Naive thymus-derived CD8-positive, alpha-beta T cell (primary cell): ENCODE measurements at places on chromosomes 7 and 10.

GRCh38 chr10:7193369-7193768 lies 217.5 kb downstream of the SFMBT2 start:
- H3K27me3 ChIP-seq, result no peaks in the 10 kb centered on the region
- H3K27ac ChIP-seq, result peak overlapping the region; percentile 99
- H3K36me3 ChIP-seq, result peaks cover 33% of the 10 kb centered on the region
- DNase-seq, result no peak
- peak overlapping the region; percentile 78 for H3K4me3 ChIP-seq

DNA sequence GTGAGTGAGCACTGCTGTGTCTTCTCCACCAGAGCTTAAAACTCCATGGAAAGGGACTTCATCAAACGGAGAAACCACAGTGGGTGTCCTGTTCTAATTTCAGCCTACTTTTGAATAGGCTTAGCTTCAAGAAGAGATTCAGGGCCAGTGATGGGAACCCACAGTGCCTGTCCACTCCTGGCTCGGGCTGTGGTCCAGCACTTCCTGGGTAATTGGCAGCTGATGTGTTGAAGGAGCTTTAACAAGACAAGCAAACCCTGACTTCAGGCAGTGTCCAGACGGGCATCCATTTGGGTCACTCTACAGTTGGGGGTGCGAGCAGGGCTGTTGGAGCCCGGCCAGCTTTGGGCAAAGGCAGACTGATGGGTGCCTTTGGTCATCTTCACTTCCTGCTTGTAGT lies 14.5 kb downstream of the VWC2 start:
- no peaks in the 10 kb centered on the region for H3K4me1 ChIP-seq
- H3K27ac ChIP-seq, result no peak overlapping the region
- H3K36me3 ChIP-seq, result no peaks in the 10 kb centered on the region
- H3K4me3 ChIP-seq, result no peak overlapping the region

GRCh38 chr10:93390306-93391090 lies 91.6 kb downstream of the MYOF start:
- H3K36me3 ChIP-seq, result no peaks in the 10 kb centered on the region
- no peaks in the 10 kb centered on the region for H3K27me3 ChIP-seq
- H3K4me1 ChIP-seq, result peaks cover 37% of the 10 kb centered on the region

DNA sequence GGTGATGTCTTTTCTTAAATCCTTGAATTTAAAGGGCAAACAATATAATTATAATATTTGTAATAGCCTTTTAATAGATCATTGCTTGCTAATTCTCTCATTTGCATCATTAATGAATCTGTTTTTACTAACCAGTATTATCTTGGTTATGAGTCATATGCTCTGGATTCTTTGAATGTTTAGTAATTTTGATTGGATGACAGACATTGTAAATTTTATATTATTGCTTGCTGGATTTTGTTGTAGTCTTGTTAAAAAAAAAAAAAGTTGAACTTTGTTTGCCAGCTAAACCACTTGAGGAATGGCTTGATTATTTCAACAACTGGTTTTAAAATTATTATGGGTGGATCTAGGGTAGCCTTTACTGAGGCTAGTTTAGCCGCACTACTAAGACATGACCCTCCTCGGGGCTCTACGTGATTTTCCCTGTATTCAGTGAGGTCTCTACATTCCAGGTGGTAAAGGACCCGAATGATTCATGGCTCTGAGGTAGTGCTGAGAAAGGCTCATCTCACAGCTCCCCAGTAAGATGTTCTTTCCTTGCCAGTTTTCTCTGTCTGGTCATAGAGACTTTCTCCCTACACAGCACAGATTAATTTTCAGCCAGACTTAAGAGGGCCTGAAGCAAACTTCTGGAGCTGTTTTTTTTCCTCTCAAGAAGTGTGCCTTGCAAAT lies 8.5 kb downstream of the C10orf90 start:
- H3K4me3 ChIP-seq, result no peak overlapping the region
- H3K4me1 ChIP-seq, result no peaks in the 10 kb centered on the region
- H3K36me3 ChIP-seq, result no peaks in the 10 kb centered on the region
- no peak overlapping the region for H3K27ac ChIP-seq
- DNase-seq, result no peak

- peak; percentile 88 for DNase-seq
- no peaks in the 10 kb centered on the region for H3K36me3 ChIP-seq
- peak overlapping the region; percentile 86 for H3K27ac ChIP-seq
- H3K4me1 ChIP-seq, result peaks cover 24% of the 10 kb centered on the region
- peak overlapping the region; percentile 78 for H3K4me3 ChIP-seq
These were observed 92.0 kb upstream of the INSIG1 start for GRCh38 chr7:155205368-155206317.
